ENCODE measurements at places on chromosomes 6 and 20.

DNA sequence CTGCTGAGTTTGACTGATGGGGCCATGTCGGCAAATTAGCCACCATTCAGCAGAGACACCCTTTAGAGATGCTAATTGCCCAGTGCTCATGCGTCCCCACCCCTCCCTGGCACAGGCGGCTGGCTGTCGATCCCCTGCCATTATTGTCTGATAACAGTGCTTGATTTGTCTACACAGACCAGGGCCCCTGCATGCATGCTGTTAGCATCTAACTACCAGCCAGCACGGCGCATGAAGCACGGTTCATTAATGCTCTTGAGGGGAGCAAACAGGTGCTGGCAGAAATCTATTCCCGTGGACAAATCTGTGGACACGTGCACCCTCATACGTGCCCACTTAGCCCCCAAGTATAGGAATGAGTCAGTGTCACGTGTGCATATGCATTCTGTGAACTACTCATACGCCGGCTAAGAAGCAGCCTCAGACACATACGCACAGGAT, 32.2 kb downstream of the KCNB1 start:
- DNase-seq: no peak

DNA sequence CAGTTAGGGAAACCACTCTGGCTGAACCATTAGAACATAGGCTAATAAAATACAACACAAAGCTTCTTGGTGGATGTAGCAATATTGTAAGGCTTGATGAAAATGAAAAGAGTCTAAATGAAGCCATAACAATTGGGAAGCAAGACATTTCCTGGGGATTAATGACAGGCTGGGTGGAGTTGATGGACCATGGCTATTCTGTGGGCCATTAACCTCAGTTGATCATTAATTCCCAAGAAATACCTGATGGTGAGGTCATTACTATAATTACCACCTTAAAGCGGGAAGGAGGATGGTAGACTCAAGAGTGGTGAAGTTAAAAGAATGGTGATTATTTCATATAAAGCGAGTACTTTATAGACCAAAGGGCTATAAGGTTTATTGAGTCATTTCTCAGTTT, 455.8 kb upstream of the MAP3K7 start:
- DNase-seq: no peak

DNA sequence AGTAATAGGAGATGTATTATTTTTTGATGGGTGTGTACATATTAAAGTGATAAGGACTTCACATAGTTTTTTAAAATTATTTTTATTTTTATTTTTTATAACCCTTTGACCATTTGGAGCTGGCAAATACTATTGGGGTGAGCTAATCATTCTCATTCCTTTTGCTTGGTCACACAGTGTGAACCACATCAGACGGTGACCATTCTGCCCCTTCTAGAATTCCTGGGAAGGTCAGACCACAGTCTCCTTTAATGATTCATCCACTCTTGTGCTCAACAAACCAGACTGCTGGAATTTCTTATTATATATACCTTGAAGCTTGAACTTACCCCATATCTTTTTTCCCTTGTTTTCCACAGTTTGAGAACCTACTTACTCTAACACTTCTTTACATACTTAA, 23.9 kb upstream of the PRL start:
- no peak for DNase-seq

DNA sequence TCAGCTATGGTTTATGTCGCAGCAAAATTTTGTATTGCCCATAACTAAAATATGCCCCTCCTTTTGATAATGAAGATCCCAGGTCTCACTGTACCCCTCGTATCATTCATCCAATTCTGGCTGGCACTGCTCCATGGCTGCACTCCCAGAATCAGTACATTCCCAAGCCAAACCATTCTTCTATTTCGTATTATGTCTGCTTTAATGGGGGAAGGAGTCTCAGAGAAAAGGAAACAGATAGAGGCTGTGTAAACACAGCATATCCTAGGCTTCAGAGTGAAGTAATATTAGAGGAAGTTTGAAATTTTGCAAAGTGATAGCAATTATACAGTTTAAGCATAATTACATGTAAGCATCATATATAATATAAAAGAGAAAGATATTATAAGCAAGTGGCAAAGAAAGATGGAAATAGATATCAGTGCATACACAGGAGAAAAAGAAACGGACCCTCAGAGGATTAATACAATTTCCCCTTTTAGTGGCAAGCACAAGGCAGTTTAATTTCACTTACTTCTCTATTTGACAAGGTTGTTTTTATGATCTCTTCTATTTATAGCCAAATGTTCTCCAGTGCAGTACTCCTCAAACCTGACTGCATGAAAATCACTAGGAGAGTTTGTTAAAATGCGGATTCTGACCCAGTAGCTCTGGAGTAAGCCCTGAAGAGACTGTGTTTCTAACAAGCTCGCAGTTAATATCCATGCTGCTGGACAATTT, 56.5 kb upstream of the TENT5A start:
- no peak for DNase-seq

DNA sequence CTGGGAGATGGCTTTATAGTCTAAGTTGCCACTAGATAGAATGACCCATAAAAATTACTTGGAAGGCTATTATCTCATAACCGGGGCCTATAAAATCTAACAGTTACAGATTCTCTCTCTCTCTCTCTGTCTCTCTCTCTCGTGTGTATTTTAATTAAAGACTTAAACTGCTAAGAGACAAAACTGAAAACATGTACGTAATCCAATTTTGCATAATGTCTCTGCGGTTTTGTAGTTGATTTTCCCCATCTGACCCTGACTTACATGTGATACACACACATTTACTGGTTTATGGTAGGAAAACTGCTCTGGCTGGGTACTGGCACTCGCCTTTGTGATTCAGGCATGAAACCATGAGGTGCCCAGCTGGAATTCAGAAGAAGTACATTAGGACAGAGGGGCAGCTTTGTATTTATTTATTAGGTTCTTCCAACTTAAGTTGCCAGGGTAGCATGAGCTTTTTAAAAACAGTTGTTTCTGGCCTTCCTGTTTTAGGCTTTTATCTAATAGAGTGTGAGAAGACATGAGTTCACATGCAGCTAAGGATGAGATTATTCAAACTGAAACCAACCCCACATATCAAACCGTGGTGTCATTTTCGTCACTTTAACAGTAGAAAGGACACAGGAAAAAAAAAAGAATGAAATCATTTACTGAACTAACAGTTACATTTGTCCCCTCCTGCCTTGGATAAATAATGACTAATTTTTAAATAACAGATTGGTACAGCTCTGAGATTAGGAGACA, 182.5 kb downstream of the GMPR start:
- DNase-seq: peak; percentile 53

- DNase-seq: no peak
Measured at GRCh38 chr20:2911200-2911599, 37.9 kb downstream of the PTPRA start.

- DNase-seq: no peak
Measured at GRCh38 chr6:106800379-106800778, 171.0 kb downstream of the QRSL1 start.

DNA sequence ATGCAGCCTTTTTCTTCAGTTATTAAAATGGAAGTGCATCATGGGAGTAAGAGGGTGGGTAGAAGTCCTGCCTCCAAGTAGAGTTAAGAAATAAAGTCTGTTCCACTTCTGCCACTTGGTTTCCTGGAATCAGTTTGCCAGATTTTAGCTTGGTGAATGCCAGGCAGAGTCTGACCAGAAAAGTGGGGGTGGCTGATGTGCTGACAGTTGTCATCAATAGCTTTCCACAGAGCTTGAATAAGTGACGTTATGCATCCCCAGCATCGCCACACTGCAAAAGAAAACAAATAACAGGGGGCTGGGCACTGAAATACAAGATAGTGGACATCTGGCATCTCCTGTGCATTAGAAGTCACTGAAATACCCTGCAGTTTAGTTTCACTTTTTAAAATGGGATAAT, 30.8 kb upstream of the CEP162 start:
- DNase-seq: no peak

- DNase-seq: no peak
Measured at GRCh38 chr6:17883665-17884497, 103.6 kb downstream of the KIF13A start.

DNA sequence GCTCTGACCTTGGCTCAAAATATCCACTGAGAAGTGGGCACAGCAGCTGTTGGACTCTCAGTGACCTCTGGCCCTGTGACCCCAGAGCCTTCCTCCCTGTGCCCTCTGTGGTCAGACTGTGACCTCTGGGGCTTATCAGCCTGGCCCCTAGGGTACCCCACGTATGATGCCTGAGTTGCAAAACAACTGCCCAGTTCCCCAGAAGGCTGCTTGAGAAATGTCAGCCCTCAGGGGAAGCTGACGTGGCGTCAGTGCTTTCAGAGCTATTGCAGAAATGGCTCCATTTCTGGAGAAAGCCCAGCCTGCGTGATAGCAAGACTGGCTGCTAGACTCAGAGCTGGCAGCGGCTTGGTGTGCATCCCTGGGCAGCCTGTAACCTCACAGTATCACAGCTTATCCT, 31.5 kb upstream of the TGM2 start:
- DNase-seq: no peak

- no peak for DNase-seq
Measured at GRCh38 chr6:158043586-158044524, 62.2 kb downstream of the SYNJ2 start.

DNA sequence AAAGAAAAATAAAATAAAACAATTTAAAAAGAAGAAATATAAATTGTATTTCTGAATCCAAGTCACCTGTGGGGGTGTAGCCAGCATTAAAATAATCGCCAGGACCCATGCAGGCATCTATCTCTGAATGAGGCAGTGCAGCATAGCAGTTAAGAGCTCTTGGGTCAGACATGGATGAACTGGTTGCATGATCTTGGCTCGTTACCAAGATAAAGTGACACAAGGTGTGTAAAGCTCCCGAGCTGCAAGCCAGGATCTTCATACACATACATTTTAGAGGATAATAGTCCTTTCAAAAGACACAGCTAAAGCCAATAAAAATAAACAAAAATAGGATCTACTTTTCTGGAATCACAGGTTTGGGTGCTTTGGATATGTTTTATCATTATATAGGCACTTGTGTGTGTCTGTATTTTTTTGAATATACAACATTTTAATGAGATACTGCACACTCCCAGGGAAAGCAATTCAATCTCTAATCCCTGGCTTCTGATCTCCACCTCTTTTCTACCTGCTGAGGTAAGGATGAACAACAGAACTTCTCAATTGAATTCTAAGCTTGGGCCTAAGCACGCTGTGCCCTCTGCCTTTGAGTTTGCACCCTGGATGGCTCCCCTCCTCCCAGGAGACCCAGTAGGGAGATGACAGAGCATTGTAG, 8.9 kb downstream of the TRIM10 start:
- no peak for DNase-seq

- DNase-seq: no peak
Measured at GRCh38 chr6:33018904-33019303, 9.5 kb upstream of the HLA-DOA start.

GRCh38 chr6:124040655-124041054, 237.0 kb downstream of the NKAIN2 start:
- DNase-seq: no peak

GRCh38 chr20:47673671-47673955, 111.7 kb downstream of the SULF2 start:
- DNase-seq: no peak

GRCh38 chr6:107244742-107245480, 129.6 kb upstream of the BEND3 start:
- DNase-seq: no peak

DNA sequence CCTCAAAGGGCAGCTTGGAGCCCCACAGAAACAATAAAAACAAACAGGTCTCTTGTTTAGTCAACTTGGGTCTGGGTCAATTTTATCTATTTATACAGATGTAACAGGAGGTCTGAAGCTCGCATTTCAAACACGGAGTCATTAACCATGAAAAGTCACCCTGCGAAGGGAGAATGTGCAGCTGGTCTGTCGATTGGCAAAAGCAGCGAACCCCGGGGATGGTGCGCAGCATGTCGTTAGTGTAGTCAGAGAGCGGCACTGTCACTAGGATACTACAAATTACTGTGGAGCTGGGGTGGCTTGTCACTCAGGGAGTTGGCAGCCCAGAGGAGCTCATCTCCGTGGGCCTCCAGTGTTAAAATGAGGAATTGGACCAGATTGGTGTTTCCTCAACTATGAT, 190.4 kb upstream of the ARG1 start:
- DNase-seq: no peak

GRCh38 chr6:85469276-85470022, 19.6 kb downstream of the NT5E start:
- no peak for DNase-seq

DNA sequence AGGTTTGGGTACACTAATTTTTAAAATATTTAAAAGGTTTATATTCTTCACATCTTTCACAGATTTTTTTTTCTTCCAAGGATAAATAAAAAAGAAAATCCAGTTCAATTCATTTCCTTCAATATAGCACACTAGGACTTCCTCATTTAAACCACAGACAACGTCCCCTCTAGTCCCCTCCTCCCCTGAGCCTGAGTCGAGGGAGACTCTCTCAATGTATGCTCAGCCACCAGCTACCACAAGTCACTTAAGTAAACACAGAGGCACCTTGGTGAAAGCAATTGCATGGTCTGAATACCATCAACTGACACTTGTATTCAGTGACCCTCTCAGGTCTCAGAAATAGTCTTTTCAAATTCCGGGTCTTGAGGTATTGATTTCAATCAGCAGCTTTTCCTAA, 88.6 kb downstream of the SIM1 start:
- DNase-seq: no peak

DNA sequence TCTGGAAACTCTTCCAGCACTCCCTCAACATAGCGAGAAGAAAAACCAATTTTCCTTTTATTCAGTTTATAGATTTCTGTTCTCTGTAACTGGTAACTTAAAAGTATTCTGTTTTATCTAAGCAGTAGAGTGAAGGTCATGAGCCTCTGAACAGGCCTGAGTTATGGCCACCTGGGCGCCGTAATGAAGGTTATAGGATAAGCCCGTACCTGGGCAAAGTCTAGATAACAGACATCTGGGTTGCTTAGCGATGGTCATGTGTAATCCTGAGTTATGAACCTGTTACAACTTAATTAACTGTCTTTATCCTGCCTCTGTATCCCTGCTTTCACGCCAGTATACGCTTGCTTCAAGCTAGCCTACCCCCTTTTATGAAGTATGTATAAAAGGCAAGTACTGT, 13.0 kb upstream of the FAM217A start:
- DNase-seq: no peak

DNA sequence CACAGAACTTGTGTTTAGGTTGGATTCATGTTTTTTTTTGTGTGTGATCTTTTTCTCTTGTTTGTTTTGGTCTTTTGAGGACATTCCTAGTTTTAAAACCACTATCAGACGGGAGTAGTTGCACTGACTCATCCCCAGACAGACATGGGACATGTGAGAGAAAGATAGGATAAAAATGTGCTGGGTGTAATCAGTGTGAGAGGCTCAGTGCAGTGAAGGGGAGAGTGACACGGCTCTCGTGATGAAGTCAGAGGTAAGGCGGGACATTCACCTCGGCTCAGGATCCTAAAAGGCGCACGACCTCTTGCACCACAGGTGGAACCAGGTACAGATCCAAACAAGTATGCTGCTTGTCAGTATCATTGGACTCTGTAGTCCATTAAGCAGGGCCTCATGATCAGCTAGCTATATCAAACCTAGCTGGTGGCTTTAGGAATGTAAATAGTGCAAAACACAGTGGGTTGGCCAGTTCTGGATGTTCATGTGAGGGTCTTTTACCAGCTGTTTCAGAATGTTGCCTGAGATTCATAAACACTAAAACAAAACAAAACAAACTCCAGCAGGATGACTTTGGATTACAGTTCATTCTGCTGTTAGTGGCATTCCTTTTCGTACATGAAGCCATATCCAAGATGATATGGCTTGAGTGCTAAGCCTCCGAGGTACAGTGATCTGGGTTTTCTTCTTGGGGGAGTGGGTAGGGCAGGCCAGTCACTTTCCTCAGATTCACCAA, 18.0 kb downstream of the FOXO3 start:
- DNase-seq: no peak

GRCh38 chr6:11425431-11425871, 112.1 kb upstream of the TMEM170B start:
- DNase-seq: no peak

All from stimulated activated naive CD8-positive, alpha-beta T cell treated with anti-CD3 and anti-CD28 coated beads, Interleukin-15, amount 100 ng/mL, for 72 hours (primary cell).